Lung (tissue), 17 donors: ENCODE measurements at places on chromosomes 4 and X. TPM values are rescaled to one million over a fixed set of nuclear protein-coding genes. Genes with fewer than 3 reads are reported as not detected.

GRCh38 chrX:136200466-136200865, 50.7 kb downstream of the MAP7D3 start:
- peak; percentile 33 for DNase-seq

DNA sequence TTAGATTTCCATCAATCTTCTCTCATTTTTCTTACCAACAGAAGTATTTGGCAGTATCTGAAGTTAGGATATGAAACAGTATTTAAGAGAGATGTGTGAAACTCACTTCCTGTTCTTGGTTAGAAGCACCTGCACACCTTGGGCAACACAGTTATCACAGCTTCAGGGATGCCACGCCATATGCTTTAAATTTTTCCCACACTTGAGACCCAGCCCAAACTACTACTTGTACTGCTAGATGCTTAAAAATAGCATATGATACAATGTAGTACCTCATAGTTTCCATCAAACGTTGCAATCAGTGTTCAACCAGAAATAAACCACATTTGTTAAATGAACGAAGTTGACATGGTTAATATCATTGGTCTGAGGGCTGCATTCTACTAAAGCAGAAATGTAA, 725.1 kb upstream of the FRG1 start:
- no peak for DNase-seq

DNA sequence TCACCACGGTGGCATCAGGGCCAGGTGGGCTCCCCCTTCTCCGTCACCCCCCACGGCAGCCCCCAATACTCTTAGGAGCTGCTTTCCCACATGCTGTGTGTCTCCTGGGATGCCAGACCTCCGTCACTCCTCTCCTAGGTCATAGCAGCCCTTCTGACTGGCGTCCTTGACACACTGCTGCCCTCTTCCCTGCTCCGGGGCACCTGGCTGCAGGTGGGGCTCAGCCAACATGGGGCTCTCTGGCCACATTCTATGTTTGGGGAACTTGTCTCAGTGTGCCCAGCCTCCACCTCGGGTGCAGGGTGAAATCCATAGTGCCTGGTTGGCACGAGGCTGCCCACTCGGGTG, 13.8 kb downstream of the TMEM175 start:
- no peak for DNase-seq

DNA sequence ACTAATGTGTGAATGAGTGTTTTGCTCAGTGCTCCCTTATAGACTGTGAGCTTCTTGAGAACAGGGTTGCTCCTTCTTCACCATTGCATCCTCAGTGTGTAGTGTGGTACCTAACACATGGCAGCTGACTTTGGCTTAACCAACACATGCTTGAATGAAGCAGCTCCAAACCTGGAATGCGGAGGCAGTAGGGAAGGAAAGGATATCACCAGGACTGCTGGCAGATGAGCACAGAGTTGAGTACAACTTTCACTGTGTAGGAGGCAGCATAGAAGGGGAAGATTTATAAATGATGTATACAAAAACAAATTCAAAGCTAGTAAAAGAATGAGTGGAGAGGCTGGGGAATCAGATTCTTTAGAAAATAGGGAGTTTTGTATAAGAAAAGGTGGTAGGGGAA, 174.3 kb downstream of the SLIT2 start:
- no peak for DNase-seq

GRCh38 chr4:94551643-94552564, 100.2 kb downstream of the PDLIM5 start:
- no peak for DNase-seq

GRCh38 chr4:134628066-134628465, 426.5 kb upstream of the PABPC4L start:
- no peak for DNase-seq

DNA sequence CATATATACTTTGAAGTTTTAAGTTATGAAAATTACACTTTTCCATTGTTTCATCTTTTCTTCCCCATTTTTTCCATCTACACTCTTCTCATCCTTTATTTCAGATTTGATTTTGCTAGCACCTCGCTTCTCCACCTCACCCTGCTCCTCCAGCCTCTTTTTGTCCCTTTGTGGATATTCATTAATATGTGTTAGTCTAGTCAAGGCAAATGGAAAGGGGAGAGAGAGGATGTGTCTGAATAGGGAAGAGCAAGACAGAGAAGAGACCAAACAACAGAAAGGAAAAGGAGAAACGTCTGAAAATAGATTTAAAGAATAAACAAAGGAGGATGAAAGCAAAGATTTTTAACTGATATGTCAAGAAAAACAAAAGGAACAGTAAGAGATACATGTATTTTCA, 24.1 kb downstream of the GPM6A start:
- DNase-seq = no peak

DNA sequence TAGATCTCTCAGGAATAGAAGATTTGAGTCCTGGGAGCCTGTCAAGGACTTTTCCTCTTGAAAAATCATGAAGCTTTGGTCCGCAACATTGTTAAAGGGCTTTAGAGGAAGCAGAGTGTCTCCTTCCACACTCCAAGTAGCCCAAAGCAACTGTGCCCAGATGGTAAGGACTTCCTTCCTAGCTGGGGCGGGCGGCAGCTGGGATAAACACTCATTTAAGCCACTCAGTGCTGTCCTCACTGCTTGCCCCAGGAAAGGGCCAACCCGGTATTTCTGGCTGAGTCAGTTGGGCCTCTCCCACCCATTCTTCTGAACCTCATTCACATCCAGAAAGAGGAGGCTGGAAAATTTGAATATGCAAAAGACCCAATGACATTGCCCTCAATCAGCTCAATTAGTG, 144.3 kb downstream of the CHIC2 start:
- DNase-seq = no peak

DNA sequence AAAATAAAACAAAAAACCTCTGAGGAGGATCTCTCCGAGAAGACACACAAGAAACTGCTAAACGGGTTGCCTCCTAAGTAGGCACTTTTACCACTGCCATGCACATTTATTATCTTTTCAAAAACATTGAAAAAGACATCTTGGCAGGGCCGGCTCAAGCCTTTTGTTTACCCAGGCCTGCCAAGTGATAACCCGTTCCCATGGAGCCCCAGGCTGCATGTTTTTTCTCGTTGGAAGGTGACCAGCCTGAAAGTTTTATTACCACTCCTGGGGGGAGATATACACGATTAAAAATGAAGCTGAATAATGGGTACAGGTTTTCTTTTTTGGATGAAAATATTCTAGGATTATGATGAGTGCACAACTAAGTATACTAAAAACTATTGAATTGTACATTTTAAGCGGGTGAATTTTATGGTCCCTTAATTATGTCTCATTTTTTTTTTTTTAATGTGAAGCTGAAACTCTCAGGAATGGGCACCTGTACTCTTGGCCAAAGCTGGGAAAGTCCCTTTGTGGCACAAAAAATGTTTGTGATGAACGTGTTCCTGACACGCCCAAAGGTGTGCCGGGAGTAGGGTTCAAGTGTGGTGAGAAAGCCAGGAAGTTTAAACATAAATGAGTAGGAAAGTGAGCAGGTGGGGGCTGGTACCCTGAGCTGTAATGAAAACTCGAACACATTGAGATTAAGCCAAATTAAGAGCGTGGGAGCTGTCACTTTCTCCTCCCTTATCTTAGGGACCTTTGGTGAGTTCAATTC, 1.5 kb upstream of the MAP7D2 start:
- DNase-seq = no peak

DNA sequence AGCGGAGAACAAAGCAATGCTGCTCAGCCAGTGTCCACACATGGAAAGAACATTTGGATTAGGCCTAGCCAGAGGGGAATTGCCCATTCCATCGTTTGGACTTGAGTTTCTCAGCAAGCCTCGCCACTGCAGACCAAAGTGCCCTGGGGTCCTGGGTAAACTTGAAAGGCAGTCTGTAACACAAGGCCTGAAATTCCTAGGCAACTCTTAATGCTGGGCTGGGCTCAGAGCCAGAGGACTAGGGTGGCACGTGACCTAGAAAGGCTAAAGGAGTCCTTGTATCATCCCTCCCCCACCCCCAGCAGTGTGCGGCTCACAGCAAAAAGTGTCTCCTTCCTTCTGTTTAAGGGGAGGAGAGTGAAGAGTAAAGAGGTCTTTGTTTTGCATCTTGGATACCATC, 210.4 kb upstream of the ARX start:
- peak; percentile 25 for DNase-seq

GRCh38 chr4:37058826-37059225, 185.7 kb upstream of the NWD2 start:
- no peak for DNase-seq

DNA sequence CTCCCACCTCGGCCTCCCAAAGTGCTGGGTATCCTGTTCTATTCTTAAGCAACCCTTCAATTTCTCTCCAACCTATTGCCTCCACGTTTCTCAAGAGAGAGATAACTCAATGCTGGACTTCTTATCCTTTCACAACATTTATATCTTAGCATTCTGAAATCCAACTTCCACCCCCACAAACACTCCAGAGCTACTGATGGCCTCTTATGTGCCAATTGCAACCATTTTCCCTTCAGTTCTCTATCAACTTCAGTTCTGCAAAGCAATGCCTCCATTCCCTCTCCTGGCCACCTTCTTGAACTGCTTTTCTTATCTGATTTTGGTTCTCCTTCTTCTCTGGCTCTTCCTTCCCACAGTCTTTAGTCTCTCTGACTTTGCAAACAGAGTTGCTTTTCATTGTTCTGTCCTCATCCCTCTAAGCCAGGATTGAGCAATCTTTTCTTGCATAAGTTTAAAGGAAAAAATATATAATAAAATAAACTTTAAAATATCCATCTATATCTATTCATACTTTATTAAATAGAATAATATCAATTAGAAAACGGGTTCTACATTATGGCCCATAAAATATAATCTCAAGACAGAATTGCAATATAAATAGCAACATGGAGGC, 3.6 kb upstream of the STBD1 start:
- no peak for DNase-seq

GRCh38 chrX:53695946-53696549, 9.5 kb upstream of the HUWE1 start:
- no peak for DNase-seq

GRCh38 chrX:7220121-7220520, 72.2 kb upstream of the PUDP start:
- DNase-seq = peak; percentile 85

DNA sequence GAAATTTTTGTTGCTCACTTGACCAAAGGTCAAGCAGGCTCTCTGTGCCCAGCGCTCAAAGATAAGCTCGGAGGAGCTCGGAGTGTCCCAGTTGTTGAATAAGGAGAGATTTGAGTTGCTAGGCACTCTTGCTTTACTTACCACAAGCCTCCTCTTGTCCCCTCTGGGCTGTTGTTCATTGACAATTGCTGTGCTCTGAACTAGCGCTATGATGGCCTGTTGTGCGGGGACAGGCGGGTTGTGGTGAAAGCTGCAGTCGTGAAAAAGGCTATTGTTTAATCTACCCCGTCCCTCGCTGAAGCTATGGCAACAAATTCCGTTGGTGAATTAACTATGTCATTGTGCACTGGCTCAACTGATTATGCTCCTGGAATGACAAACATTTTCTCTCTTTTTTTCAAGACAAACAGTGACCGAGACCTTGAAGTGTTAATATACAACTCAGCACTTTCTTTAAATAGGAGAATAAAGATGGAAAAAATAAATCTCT, 21.0 kb upstream of the POLA1 start:
- no peak for DNase-seq

DNA sequence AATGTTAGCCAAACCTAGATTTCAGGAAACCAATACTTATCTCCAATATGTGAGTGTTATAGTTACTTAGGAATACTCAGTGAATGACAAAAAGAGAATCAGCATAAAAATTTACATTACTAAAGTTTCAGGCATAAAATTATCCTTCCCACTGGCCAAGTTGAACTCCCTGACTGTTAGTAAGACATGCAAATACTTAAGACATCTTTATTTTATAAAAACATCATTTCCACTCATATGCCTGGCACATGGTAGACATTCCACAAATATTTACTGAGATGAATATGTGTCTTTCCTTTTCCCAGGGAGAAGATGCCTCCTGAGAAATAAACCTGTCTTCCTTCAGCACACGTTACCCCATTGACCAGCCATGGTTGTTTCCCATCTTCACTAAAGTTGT, 7.3 kb downstream of the VEGFD start:
- no peak for DNase-seq

GRCh38 chr4:77865259-77865658, 2.6 kb downstream of the MRPL1 start:
- no peak for DNase-seq

GRCh38 chrX:1378306-1378759, 13.6 kb downstream of the SLC25A6 start:
- DNase-seq = no peak

GRCh38 chrX:101051549-101052302, at the start of gene TRMT2B:
TRMT2B (minus strand) TSS chrX:101052111; CDS start chrX:101042289, 9,822 bp downstream.
- peak; percentile 65 for DNase-seq

DNA sequence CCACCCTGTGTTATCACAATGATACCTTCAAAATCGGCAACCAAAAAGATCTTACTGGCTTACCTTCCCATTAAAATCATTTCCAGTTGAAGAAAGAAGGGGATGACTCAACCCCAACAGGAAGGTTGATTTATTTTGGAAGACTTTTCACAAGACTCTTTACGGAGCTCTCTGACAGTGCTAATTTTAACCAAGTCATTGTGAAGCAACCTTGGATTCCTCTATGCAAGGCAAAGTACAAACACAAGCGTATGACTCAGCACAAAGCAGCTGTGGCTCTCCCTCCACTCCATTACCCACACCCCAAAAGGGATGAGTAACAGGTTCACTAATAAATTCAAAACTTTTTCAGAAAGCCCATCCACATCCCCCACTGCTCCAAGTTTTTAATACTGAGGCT, 213.8 kb upstream of the FGF13 start:
- DNase-seq = no peak

DNA sequence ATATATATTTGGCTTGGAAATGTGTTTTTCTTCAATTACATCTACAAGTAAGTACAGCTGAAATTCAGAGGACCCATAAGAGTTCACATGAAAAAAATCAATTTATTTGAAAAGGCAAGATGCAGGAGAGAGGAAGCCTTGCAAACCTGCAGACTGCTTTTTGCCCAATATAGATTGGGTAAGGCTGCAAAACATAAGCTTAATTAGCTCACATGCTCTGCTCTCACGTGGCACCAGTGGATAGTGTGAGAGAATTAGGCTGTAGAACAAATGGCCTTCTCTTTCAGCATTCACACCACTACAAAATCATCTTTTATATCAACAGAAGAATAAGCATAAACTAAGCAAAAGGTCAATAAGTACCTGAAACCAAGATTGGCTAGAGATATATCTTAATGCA, 26.1 kb downstream of the NUDT6 start:
- no peak for DNase-seq

The C1QTNF7 gene
- 1.6 TPM for polyA plus RNA-seq

The HERC5 gene
- 6.0 TPM for polyA plus RNA-seq

The UGT2A2 gene
- polyA plus RNA-seq = not detected

The KIAA1210 gene
- not detected for polyA plus RNA-seq

The EDA2R gene
- polyA plus RNA-seq = 0.27 TPM

The POLR2B gene
- polyA plus RNA-seq = 39.4 TPM

The ANK2 gene
- 1.1 TPM for polyA plus RNA-seq

The CENPVL1 gene
- not detected for polyA plus RNA-seq

The CENPE gene
- 0.39 TPM for polyA plus RNA-seq

The MAGEC3 gene
- polyA plus RNA-seq = not detected

The QRFPR gene
- 0.02 TPM for polyA plus RNA-seq

The PRDM5 gene
- 3.3 TPM for polyA plus RNA-seq

The NPY2R gene
- polyA plus RNA-seq = 0.01 TPM

The ARX gene
- 0.43 TPM for polyA plus RNA-seq
